Large intestine (tissue), 12 donors: ENCODE measurements at places on chromosomes 11 and 22. TPM values are rescaled to one million over a fixed set of nuclear protein-coding genes. Genes with fewer than 3 reads are reported as not detected.

- H3K27ac ChIP-seq, result peak overlapping the region; percentile 49
- H3K36me3 ChIP-seq, result no peaks in the 10 kb centered on the region
- H3K4me3 ChIP-seq, result no peak overlapping the region
Measured at GRCh38 chr22:42365111-42365865, 66.9 kb downstream of the NFAM1 start.

GRCh38 chr11:113178381-113179070 lies 135.9 kb upstream of the TTC12 start:
- DNase-seq, result no peak
- H3K4me3 ChIP-seq, result no peak overlapping the region
- no peaks in the 10 kb centered on the region for H3K27me3 ChIP-seq

DNA sequence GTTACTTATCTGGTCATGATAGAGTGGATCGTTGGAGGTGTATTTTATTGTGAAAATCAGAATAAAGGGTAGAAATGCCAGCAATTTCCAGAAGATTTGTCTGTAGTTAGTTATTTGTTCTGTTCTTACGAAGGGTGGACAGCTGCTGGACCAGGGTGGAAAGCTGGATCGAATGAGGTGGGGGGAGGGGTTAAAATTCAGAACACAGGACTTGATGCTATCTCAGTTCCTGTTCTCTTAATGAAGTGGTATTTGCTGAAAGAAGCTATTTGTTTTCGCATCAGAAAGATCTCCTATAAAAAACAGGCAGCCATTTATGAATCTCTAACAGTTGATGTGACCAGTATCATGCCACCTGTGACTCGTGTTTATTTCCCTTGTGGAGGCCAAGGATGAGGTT lies 556.2 kb downstream of the OPCML start:
- DNase-seq, result no peak
- H3K27me3 ChIP-seq, result no peaks in the 10 kb centered on the region
- no peak overlapping the region for H3K4me3 ChIP-seq
- peaks cover 11% of the 10 kb centered on the region for H3K4me1 ChIP-seq

DNA sequence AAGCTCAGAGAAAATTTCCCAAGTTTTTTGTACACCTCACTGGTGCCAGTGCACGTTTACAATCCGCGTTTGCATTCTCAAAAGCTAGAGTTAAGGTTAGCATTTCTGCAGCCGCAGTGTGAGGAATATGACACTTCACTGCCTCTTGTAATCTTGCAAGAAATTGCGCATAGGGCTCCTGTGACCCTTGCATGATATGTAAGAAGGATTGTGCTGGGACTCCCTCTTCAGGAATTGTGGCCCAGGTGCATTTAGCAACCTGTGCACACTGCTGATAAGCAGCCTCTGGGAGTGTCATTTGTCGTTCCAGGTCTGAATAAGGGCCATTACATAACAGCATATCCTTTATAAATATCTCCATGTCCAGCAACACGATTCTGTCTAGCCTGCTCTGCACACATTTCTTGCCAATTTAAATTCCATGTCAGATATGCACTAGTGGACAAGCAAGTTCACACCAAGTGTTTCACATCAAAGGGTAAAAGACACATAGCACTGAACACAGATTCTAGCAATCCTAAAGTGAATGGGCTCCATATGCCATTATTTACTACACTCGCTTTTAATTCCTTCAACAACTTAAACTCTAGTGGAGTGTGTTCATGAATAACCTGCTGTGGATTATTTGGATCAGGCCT lies 69.2 kb upstream of the INCENP start:
- peaks cover 5% of the 10 kb centered on the region for H3K4me1 ChIP-seq
- H3K27me3 ChIP-seq, result no peaks in the 10 kb centered on the region
- peak; percentile 24 for DNase-seq
- H3K4me3 ChIP-seq, result no peak overlapping the region

DNA sequence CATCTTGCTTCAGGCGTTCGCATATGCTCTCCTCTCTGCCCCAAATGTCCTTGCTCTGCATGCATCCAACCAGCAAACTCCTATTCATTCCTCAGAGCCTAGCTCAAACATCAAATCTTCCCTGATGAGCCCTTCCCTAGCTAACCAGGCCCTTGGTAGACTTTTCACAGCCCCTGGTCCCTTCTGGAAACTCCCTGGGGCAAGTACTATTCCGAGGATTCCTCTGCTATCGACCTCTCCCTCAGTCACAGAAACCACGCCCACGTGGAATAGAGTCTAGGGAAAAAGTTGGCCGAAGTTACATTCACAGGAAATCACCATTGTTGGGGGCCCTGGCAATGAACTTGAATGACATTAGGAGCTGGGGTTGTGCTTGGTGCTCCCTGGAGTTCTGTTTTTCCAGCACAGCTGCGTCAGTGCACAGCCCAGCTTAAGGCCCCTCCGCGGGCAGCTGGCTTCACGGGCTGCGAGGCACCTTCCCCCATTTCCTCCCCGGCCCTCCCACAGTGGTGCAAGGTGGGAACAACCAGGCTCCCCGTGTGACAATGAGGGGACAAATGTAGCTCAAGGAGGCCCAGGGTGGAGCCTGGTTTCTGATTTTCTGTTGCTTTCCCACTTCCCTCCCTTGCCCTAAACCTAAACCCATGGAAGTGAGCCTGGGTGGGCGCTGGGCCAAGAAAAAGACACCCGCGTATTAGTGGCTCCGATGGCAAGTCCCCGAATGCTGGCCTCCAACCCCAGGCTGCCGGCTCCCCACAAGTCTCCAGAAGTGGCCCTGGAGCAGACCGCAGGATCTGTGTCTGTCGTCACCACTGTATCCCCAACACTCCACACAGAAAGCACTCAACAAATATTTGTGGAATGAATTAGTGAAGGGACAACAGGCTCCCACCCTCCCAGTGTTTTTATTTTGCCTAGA lies 4.3 kb upstream of the ATP5MGL start:
- H3K27me3 ChIP-seq, result no peaks in the 10 kb centered on the region
- peaks cover 81% of the 10 kb centered on the region for H3K4me1 ChIP-seq
- peak overlapping the region; percentile 77 for H3K27ac ChIP-seq
- H3K4me3 ChIP-seq, result no peak overlapping the region
- DNase-seq, result peak; percentile 34

Gene TRMT112
- polyA plus RNA-seq, result 167 TPM

Gene OR52A1
- polyA plus RNA-seq, result not detected

Gene MPZL3
- 16.7 TPM for polyA plus RNA-seq

Gene ISX
- polyA plus RNA-seq, result 74.1 TPM

Gene PGA5
- polyA plus RNA-seq, result 0.40 TPM

Gene POU2AF3
- polyA plus RNA-seq, result 17.2 TPM
